ENCODE measurements at places on chromosomes 11 and 22.

DNA sequence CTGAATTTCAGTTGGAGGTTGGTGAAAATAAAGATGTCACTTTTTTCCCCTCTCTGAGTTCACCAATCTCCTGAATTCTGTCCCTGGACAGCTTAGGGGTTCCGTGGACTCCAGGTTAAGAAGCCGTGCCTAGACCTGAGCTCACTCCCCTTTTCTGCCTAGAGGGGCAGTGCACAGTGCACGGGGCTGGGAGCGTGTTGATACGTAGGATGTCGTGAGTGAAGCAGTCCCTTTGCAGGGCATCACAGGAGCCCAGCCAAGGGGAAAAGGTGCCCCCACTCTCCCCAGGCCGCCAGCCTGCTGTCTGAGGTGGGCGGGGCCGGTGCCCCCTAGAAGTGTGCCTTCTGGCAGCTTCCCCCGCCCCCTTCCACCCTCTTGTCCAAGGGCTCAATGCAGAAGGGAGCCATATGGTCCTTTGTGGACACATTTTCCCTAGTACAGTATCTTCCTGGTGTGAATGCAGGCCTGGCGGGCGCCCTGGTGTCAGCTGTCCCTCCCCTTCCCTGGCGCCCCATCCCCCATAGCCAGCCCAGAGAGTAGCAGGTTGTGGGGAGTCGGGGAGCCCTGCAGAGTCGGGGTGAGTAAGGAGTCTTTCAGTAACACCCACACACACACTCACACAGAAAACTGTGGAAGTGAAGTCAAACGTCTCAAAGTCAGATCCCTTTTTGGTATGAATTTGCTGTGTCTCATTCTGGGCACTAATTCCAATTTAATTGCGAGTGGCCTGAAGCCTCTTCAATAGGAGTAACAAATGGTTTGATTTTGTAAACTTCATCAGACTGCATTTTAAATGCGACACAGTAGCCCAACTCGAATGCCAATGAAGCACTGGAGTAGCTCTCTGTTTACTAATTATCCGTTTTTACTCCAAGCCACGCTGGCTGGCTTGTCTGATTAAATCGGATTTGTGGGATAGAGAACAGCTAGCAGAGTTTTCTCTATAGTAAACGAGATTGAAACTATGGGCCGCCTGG, 67.5 kb upstream of the NNMT start:
- peak; percentile 91 for DNase-seq

DNA sequence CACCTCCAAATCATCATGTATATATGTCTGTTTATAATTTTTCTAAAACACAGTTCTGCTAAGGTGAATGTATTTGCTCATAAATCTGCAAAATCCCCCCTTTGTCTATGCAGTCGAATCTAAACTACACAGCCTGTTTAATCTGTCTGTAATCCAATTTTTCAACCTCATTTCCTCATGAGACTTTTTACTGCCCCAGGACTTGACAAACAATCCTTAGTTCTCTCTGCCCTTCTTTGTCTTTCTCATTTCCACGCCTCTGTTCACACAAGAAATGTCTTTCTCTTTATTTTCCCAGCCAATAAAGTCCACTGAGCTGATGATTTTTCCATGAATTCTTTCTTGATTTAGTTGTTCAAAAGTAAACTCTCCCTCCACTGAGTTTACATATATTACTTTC, 1154.3 kb downstream of the FAM181B start:
- DNase-seq: no peak

DNA sequence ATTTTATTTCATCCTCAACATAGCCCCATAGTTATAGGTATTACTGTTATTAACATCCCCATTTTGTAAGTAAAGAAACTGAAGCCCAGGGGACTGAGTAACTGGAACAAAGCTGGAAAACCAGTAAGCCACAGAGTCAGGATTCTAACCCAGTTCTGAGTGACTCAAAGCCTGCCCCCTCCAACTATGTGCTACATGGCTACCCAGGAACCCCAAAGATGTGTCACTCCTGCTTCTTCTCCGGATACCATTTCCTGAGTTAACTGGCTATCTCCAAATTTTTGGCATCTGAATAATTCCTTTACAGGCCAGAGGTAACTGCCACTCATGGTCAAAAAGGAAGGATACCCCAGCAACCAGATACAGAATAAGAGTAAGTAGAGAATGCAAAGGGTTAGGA, 43.6 kb downstream of the TENM4 start:
- no peak for DNase-seq

DNA sequence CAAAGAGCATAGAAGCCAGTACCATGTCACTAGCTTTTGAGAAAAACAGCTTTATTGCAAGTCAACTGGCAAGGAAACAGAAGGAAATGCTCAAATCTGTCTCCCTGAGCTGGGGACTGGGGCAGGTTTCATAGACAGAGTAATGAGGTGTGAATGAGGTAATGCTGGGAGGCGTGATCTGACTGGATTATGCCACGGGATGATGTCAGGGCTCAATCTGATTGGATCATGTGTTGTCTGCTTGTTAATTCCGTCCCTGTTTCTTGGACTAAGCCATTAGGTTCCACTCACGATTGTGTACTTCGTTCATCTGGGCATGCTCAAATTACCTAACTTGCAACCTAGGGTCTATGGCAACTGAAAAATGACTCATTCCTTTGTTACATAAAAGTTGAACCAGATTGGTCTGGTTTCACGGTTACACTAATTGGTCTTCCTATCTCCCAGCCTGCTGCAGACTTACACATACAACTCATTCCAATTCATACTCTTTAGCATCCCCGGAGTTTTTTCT, 20.2 kb upstream of the OR10A5 start:
- no peak for DNase-seq

- DNase-seq: peak; percentile 30
These were observed 7.9 kb downstream of the MRPL16 start for GRCh38 chr11:59802639-59803176.

DNA sequence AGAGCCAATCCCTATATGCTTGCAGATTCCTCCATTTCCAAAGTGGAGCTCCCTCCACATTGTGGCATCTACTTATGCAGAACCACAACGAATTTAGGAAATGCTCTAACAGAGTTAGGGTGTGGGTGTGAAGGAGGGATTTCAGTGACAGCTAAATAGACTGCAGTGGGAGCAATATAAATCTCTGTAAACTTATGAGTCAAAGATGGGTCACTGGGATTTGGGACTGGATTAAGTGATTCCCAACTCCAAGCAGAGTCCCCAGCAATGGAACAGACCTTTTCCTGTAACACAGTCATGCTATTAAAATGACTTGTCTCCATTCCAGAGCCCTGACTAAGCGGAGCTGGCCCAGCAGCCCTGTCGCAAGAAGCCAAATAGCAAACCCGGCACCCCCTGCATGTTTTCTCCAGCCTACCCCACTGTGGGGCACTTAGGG, 36.6 kb downstream of the RPL27A start:
- DNase-seq: no peak

DNA sequence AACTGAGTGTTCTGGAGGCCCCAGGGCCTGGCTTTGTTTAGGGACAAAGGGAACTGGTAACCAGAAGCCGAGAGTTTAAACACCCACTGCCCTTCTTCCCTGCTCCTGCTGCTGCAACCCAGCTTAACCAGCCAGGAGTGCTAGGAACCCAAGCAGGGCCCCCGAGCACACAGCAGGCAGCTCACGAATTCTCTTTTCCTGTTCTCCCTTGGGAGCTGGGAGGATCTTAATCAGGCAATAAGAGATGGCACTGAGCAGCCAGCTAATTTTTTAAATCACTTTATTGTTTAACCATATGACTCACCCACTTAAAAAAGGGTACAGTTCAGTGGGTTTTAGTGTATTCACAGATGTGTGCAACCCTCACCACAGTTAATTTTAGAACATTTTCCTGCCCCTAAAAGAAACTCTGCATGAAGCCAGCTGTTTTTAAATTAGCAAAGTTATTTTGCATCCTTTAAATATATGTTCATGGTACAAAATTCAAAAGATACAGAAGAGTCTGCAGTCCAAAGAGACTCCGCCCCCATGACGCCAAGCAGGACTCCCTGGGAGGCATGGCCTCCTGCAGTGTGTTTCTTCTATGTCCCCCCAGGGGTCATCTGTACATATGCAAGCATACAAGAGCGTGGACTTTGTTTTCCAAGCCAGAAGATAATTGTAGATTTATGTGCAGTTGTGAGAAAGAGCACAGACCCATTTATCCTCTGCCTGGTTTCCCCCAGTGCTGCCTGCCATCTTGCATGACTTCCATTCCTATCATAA, 18.9 kb upstream of the PPP6R3 start:
- no peak for DNase-seq

GRCh38 chr11:7077101-7077500, 11.7 kb upstream of the RBMXL2 start:
- no peak for DNase-seq

DNA sequence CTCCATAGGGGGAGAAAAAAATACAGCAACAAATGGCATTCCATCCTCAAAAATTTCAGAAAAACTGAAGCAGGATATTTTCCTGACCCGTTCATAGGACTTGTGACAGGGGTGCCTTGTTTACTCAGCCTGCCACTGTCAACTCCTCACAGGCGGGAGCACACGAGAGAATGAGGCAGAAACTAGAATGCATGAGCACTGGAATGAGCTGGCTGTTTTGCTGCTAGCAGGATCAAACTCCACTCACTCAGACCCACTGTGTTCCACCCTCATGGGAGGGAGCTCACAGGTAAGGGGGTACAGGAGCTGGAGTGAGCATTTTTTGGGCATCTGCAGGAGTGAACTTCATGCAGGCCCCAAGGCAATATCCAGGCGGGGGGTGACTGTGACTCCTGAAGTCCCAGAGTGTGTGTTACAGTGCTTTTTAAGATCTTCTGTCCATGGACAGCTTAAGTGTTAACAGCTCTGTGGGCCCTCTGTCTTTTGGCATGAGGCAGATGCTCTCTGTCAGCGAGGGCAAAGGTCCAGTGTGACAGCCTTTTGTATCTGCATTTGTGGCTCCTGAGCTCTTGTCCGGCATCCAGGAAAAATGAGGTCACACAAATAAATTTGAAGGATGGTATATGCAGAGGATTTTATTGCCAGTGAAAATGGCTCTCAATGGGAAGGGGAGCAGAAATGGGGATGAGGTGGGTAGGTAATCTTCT, 905.7 kb upstream of the TENM4 start:
- DNase-seq: no peak

DNA sequence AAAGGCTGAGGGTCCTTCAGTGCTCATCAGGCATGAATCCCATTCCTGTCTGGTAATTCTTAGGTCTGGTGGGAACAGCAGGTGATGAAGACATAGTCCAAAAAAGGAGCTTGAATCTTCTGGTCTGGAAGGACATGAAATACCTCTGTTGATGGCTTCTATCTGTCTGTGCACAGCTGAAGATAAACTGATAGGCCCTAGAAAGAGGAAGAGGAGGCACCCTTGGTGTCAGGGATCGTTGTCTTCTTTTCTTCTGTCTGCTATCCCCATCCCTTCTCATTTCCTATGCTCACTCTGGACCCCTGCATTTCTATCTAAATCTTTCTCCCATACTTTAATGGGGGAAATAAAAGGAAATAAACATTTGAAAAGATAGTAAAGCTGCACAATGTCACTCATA, 9.4 kb downstream of the AGBL2 start:
- no peak for DNase-seq

DNA sequence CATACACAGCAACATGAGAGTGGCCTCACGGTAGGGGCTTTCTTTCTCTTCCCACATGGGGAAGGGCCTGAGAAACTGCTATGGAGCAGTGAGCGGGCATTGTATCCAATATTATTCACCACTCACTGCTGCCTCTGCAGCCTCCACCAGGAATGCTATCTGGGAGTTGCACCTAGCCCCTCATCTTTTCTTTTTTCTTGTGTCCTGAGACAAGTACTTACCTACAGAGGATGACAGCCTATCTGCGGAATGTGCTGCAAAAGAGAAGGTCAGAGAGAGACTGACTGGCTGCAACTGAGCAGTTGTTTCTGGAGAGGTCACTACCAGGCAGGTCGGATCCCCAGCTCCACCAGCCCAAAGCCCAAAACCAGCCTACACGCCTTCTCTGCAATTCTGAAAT, 52.1 kb upstream of the HTATIP2 start:
- DNase-seq: no peak

GRCh38 chr22:49592780-49593501, 234.7 kb downstream of the BRD1 start:
- no peak for DNase-seq

GRCh38 chr11:2768471-2769408, 68.9 kb upstream of the KCNQ1OT1 start:
- DNase-seq: no peak

DNA sequence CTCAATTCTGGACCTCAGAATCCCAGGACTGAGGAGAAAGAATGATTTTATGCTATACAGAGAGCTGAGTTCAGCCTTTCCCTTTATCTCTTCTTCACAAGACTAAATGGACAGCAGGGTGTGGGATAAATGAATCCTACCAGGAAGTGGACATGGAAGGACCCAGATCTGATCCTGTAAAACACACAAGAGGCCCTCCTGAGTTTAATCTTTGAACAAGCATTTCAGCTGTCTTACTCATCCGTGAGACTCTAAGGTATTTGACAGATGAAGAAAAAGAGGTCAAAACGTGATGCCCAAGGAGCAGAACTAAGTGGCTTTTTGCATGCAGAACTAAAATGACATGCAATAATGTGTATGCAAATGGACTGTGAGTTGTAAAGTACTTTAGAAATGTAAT, 511.3 kb downstream of the DLG2 start:
- DNase-seq: no peak

GRCh38 chr11:82731691-82732277, 1.9 kb downstream of the FAM181B start:
- no peak for DNase-seq

- peak; percentile 9 for DNase-seq
These were observed 11.0 kb upstream of the PLAAT2 start for GRCh38 chr11:63573881-63574855.

- DNase-seq: no peak
These were observed 729.3 kb upstream of the LUZP2 start for GRCh38 chr11:23767576-23767975.

DNA sequence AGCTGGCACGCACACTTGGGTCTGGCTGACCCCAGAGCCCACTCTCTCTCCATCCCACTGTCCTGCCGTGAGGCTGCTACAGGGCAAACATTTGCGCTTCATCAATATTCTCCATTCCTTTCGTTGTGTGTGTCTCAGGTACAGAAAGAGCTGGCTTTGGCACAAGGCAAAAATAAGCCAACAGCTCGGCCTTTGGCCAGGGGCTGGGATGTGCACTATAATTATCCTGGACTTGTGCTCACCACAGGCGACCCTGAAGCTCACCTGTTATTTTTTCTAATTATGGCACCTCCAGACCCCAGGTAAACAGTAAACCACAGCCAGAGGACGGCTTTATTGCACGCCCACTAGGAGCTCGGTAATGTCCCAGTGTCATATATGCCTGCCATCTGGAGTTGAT, 10.9 kb downstream of the ZMAT5 start:
- DNase-seq: no peak

DNA sequence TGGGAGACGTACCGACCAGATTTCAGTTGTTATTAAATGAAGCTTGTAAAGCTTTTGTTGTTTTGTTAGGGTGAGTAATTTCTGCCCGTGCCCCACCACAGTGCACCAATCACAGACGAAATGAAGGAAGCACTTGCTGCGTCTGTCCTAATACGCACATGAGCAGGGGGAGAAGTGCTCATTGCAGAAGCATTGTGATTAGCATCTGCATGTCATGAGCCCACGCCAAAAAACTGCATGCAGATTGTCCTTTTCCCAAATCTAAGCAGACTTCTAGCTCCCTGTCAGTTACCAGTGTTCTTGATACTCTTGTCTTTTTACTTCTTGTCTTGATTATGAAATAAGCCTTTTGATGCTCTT, 15.5 kb downstream of the RBX1 start:
- no peak for DNase-seq

GRCh38 chr11:72750086-72750485, 2.1 kb downstream of the ARAP1 start:
- no peak for DNase-seq

- no peak for DNase-seq
These were observed 257.4 kb upstream of the UBASH3B start for GRCh38 chr11:122398167-122398566.

Measured in WERI-Rb-1 (cell line).